ENCODE measurements at places on chromosomes 7 and 10.

DNA sequence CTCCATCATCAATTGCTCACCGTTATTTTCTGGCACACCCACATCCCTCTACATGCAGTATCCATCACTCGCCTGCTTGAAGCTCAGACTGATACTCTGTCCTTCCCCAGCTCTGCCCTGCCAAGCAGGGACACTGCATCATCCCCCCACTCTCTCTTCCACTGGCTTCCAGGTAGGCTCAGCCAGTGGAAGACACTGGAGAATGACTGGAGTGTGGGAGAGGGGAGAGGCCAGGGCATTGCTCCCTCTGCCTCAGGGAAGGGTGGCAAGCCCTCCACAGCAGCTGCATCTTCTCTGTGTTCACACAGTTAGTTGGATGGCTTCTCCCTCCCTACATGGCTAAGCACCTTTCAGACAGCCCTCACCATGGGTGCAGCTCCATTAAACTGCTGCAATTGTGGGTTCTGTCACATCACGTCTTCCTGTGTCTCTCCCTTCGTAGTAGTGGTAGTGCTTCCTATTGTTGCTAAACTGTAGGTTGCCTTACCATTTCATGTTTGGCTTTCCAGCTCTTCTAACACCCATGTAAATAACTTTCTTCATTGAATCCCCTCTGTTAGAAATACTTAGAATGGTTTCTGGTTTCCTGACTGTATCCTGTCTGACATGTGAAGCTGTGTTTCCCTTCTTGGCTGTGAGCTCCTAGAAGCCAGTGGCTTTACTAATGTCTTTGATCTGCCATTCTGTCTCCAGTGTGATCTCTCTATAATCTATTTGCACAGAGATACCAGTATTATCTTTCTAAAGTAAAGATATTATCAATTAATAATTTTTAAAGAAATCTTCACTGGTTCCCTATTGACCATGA lies 483.7 kb upstream of the LRRN3 start:
- DNase-seq = no peak

DNA sequence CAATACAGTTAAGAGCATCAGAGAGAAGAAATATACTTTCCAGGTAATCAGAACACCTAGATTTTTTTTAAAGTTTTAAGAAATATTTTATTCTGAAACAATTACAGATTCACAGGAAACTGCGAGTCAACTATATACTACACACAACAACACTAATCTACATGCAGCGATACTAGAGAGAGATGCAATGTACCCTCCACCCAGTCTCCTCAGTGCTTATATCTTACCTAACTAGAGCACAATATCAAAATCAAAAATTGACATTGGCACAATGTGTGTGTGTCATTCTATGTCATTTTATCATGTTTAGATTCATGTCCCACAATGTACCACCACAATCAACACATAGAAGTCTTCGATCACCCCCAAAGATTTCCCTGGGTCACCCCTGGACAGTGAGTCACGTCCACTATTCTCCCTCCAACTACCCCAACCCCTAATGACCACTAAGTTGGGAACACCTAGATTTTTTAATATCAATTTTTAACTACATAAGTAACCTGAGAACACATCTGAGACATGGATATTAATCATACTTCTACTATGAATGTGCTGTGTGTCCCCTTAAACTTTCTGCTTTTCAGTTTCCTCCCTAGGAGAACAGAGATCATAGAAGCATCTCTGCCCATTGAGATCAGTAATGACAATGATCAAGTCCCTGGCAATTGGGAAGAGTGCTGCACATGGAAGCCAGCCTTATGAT lies 86.5 kb downstream of the GSAP start:
- DNase-seq = no peak

DNA sequence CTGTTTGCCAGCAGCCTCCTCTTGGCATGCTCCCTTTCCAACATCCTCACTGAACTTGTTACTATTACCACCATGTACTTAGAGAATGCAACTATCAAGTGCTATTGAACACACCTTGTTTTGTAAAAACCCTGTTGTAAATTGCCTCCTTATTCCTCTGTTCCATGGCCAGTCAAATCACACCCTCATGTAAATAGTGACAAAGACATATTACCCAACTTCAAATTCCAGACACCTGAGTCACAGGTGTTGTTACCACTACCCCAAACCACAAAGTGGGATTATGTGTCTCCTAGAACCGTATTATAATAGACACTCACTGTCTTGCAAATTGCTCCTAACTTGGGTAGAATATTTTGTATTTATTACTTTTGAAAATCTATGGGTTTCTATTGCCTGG lies 263.2 kb upstream of the C7orf33 start:
- no peak for DNase-seq

DNA sequence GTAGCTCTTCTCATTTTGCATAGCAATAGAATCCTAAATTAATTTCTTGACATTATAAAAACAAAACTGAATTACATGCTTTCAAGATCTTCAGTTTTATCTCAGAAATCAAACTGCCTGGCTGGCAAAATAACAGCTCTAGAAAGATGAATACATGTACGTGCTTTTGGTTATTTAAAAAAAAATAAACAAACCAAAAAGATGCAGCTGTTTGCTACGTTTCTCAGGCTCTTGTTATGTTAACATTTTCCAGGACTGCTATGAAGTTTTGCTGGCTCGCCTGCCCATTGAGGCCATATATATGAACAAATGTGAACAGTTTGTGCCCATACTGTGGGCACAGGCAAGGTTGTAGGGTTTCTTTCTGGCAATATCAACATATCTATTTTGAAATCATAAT lies 86.6 kb downstream of the ODAD2 start:
- no peak for DNase-seq

- DNase-seq = no peak
Observed at GRCh38 chr10:49629431-49629881, 15.6 kb downstream of the CHAT start.

- no peak for DNase-seq
Observed at GRCh38 chr7:30351724-30352123, 67.3 kb downstream of the ZNRF2 start.

- no peak for DNase-seq
Observed at GRCh38 chr10:3062502-3063186, 4.7 kb upstream of the PFKP start.

DNA sequence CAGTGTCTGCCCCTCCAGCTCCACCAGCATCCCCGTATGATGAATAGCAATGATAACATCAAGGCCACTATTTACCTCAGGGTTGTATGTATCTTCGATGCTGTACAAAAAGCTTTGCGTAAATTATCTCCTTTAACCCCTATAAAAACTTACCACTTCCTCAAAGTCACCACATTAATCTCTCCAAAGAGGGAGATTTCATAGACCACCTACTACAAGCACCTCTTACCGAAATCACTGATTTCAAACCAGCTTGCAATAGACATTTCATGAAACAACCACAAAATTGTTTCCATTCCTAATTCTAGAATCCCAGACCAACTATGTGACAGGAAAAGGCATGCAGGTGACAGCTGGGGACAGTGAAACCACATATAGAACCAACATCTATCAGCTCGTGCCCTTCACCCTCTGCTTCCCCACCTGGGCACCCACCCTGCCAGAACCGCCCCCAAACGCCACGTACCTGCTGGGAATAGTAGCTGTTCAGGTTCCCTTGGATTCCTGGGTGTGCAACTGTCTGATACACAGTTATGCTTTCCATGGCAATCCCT lies 20.1 kb upstream of the MMP21 start:
- no peak for DNase-seq

GRCh38 chr10:51918440-51918839 lies 219.0 kb upstream of the CSTF2T start:
- no peak for DNase-seq

DNA sequence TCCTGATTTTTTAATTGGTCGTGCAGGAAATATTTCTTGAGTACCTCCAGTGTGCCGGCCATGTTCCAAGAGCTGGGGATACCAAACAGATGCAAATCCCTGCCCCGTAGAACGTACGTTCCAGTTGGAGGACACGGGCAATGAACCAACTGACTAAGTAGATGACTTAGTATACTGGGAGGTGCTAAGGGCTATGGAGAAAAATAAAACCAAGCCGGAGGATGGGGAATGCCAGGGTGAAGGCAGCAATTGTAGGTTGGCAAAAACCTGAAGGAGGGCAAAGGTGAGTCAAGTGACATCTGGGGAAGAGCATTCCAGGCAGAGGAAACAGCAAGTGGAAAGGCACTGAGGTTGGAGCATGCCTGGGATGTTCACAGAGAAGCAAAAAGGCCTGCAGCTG lies 6.8 kb upstream of the VSIR start:
- no peak for DNase-seq

DNA sequence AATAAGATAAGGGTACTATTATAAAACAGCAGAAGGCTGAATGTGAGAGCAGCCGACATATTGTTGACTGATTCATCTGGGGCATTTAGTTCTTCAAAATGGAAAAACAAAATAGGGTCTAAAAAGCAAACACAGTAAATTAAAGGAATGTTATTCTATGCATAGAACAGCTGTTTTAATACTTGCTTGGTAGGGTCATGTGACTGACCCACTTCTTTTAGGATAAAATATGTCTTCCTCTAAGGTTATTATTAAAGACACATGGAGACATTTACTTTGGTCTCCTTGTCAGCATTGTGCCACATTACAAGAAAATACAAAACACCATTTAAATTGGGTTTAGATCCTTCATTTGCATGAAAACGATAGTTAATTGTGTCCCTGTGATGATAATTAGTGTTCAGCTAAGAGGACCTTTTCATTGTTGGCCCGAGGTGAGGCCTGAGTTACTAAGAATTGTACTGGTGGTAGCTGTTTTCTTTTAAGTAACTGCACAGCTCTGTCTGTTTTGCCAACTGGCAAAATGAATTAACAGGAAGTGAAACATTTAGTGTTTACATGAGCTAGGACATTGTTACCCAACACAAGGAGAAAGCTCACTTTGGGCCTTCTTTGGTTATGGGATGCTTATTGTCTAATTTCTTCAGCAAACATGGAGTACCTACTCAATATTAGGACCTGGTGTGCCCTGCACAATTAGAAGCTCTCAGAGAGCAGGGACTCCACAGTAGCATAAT lies 764.4 kb downstream of the LRMDA start:
- DNase-seq = no peak

DNA sequence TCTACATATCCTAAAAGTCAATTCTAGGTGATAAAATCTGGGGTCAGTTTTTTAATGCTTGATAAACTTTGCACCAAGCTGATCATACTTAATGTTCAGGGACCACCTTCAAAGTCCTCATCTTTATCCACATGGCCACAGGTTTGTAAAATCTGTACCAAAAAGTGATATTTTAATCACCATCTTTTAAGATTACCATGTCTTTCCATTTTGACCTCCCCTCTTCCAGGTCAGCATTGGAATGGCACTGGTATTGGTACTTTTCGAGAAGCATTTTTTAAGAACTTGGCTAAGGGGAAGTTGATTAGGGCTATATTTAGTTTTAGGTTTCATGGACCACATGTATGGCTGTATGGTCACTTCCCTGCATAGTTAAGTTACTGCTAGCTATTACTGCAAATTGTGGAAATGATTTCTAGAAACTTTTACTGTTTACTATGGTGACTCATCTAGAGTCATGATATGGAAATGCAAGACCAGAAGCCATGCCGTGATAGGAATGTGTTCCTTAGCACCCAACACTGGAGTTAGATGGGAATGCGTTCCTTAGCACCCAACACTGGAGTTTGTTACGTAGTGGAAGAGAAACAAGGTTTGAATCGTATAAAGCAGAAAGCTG lies 50.8 kb upstream of the ABLIM1 start:
- no peak for DNase-seq

DNA sequence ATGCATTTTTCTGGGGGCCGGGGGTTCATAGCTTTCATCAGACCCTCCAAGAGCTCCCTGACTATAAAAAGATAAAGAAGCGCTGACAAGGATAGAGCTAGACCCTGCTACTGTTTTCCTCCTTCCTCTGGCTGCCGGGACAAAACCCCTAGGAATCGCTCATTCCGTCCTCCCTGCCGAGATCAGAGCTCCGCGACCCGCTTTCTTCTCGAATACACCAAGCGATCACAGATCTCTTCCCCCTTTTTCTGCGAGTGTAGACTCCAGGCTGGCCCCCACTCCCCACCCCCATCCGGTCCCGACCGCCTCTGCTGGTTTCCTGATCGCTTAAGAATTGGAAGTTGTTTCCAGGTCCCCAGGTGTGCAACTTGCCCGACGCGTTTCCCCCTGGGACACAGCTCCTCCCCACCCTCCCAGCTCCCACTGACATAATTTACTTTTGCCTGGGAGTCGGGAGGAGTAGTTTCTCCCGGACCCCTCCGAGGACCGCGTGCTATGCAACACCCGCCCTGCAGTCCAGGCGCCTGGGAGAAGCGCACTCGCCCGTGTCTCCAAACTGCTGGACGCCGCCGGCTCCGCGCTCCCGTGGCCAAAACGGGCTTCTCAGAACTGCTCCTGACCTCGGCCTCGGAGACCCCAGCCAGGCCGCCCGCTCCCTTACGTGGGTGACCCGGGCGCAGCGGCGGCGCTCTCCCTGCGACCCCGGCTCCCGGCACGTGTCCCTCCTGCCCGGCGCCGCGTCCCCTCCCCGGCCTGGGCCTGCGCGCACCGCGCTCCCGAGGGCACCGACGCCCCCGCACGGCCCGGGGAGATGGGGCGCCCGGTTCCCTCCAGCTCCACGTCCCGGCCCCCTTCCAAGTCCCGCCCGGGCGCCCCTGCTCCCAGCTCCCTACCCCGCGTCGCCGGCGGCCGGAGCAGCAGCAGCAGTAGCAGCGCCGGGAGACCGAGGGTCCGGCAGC lies 552 bp downstream of the IL15RA start:
- peak; percentile 57 for DNase-seq

- peak; percentile 13 for DNase-seq
Observed at GRCh38 chr7:112414855-112415490, 35.3 kb upstream of the IFRD1 start.

- no peak for DNase-seq
Observed at GRCh38 chr10:3926675-3927525, 141.9 kb upstream of the KLF6 start.

DNA sequence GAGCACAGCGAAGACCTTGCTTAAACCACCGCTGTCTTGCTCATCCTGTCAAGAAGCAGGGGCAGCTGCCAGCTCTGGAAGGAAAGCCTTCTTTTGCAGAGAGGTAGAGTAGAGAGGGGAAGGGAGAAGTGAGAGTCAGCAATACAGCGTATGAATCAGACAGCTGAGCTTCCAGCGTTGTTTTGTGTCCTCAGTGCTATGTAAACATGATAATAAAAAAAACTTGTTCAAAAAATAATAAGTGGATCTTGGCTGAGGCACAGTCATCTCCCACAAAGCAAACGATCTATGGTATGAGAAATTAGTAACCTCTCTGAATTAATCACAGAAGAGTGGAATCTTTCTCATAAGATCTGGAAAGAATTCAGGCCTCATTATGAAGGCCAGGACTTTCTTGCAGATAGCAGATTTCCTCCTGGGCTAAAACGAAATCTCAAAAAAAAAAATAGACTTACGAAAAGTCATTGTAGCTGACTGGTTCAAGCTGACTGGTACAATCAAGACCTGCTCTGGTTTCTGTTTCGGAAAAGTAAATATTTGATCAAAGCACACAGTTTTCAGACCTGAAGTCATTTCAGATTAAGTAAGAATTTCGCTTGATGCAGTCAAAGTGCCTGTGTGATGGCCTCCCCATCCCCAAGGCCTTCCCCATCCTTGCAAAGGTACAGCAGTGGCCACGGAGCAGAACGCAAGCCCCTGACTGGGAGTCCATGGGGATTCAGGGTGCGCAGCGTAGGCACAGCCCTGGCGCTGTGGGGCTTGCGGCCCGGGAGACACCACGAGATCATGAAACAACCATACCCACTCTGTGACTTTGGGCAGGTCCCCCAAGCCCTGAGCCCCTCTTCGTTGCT lies 29.4 kb downstream of the CHST15 start:
- peak; percentile 60 for DNase-seq
